B cell (primary cell): ENCODE measurements at places on chromosomes 3 and 15. TPM values are rescaled to one million over a fixed set of nuclear protein-coding genes. Genes with fewer than 3 reads are reported as not detected.

The ZNF197 gene
- 16.9 and 17.7 TPM in 2 replicates for total RNA-seq

The OR4F15 gene
- total RNA-seq = not detected in 2 replicates

- DNase-seq = no peak
- H3K36me3 ChIP-seq = no peaks in the 10 kb centered on the region
- no peak overlapping the region for H3K27ac ChIP-seq
- no peak overlapping the region for H3K4me3 ChIP-seq
- H3K27me3 ChIP-seq = no peaks in the 10 kb centered on the region
- H3K4me1 ChIP-seq = no peaks in the 10 kb centered on the region
Measured at GRCh38 chr3:7307410-7307809, 446.5 kb downstream of the GRM7 start.

GRCh38 chr3:184561913-184562877 is 610 bp downstream of the EPHB3 start:
- H3K27ac ChIP-seq = no peak overlapping the region
- DNase-seq = no peak
- H3K27me3 ChIP-seq = no peaks in the 10 kb centered on the region

- H3K4me3 ChIP-seq = no peak overlapping the region
- peaks cover 56% of the 10 kb centered on the region for H3K4me1 ChIP-seq
- peak overlapping the region; percentile 94 for H3K27ac ChIP-seq
- no peaks in the 10 kb centered on the region for H3K36me3 ChIP-seq
- peak; percentile 95 for DNase-seq
- H3K27me3 ChIP-seq = no peaks in the 10 kb centered on the region
Measured at GRCh38 chr15:74384881-74385643, 17.6 kb upstream of the CYP11A1 start.

- peak overlapping the region; percentile 62 for H3K4me3 ChIP-seq
- DNase-seq = peak; percentile 43
- H3K4me1 ChIP-seq = peaks cover 14% of the 10 kb centered on the region
- peaks cover 30% of the 10 kb centered on the region for H3K27me3 ChIP-seq
Measured at GRCh38 chr15:66842710-66843441, 140.8 kb downstream of the SMAD6 start.

DNA sequence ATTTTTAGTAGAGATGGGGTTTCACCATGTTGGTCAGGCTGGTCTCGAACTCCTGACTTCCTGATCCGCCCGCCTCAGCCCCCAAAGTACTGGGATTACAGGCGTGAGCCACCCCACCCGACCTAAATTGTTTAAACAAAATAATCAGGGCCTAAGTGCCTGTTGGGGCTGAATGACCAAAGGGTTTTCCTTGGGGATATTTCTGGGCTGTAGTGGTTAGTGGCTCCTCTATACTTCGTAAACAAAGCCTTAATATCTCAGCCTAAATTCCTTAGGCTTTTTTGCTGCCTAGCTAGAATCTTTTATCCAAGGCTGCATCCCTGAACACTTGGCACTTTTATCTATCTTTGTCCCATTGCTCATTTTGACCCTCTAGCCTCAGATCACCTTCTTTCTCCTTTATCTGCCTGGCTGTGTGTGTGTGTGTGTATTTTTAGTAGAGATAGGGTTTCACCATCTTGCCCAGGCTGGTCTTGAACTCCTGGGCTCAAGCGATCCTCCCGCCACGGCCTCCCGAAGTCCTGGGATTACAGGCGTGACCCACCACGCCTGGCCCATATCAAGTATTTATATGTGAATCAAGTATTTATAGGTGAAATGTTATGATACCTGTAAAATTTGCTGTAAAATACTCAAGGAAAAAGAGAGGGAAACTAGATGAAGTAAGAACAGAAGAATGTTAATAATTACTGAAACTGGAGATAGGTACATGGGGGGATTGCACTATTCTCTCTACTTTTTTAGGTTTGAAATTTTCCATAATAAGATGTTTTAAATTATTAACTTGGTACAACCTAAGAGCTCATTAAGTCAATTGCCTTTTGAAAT is 1.8 kb downstream of the NUSAP1 start:
- no peaks in the 10 kb centered on the region for H3K27me3 ChIP-seq
- peak; percentile 19 for DNase-seq
- no peaks in the 10 kb centered on the region for H3K36me3 ChIP-seq
- no peak overlapping the region for H3K4me3 ChIP-seq
- H3K4me1 ChIP-seq = peaks cover 19% of the 10 kb centered on the region

DNA sequence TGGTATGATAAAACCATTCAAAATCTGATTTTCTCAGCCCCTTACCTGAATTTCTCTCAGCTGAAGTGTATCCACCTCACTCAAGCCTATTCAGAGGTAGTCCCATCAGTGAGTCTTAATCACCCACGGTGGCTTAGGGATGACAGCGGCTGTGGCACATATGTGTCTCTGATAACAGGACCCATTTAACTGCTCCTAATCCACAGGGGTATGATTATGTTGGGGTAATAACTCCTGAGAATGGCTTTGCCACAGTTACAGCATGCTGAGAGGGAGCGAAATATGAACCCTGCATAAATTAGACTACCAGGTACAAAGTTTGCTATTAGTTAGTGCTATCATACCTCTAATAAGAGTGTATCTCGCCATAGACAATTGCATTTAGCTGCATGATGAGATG is 10.6 kb downstream of the CLRN1 start:
- H3K4me1 ChIP-seq = no peaks in the 10 kb centered on the region
- H3K27me3 ChIP-seq = no peaks in the 10 kb centered on the region
- H3K27ac ChIP-seq = no peak overlapping the region
- H3K4me3 ChIP-seq = no peak overlapping the region
